ENCODE measurements at places on chromosomes 13 and 19.

- DNase-seq, result no peak
Measured at GRCh38 chr19:29428071-29428470, 97.7 kb upstream of the VSTM2B start.

GRCh38 chr19:45354241-45354842 is 13.8 kb downstream of the KLC3 start:
- DNase-seq, result no peak

DNA sequence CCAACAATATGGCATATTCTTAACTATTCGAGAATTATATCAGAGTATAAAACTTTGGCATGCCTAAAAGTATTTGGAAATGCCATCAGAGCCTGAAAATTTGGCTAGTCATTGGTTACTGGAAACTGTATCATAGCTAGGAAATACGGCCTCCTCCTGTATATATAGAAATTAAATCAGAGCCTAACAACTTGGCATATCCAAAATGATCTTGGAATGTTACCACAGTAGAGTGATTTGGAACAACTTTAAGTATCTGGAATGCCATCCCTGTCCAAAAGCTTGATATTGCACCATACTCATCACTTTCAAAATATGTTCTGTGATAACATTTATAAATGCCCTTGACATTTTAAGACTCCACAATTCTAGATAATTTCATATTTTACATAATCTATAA is 335.8 kb downstream of the SLITRK1 start:
- no peak for DNase-seq

GRCh38 chr13:97018029-97018819 is 23.9 kb upstream of the OXGR1 start:
- peak; percentile 17 for DNase-seq

DNA sequence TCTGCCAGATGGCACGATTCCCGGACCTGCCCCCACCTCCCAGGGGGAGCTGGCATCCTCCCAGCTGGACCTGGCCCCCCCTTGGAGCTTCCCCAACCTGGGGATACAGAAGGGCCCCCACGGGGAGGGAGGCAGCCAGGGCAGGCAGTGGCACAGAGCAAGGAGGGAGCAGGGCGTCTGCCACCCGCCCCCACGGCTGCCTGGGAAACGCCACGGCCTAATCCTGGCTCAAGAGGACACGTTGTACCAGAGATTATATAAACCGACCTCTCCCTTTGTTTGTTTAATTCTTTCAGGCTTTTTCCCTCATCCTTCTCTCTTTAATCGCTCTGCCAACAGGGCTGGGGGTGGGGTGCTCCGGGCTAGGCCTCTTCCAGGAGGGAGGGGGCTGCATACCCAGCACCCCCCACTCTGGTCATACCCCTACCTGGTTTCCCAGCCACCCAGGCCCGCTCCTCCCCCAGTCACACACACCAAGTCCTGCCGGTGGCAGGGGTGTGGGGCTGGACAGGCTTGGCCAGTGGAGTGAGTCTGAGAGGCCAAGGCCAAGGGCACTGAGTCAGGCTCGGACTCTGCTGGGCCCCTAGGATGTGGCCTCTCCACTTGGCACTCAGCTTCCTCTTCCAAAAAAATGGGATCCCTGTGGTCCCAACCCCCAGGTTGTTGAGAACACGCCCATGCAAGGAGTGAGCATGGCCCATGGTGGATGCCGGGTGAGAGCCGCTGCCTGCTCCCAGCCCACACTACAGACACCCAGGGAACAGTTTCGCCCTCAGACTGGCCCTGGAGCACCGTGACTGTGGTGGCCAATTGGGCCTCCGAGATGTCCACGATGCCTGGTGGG is 29.5 kb upstream of the NFIC start:
- no peak for DNase-seq

DNA sequence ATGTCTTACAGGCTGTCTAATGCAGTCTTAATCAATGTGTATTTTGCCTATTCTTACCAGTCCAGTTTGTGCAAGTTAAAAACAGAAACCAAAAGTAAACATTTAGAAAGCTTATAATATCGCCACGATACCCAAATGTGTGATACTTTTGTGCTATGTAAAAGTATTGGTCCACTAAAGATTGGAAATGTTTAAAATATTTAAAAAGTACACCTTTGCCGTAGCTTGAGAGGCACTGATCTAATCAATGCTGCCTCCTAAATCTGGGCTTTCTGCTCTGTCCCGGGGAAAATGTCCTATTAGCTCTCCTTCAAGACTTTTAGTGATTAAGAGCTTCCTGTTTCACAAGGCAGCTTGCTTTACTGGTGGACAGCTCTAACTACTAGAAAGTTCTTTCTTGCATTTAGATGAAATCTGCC is 64.7 kb downstream of the DNAJC15 start:
- DNase-seq, result no peak

DNA sequence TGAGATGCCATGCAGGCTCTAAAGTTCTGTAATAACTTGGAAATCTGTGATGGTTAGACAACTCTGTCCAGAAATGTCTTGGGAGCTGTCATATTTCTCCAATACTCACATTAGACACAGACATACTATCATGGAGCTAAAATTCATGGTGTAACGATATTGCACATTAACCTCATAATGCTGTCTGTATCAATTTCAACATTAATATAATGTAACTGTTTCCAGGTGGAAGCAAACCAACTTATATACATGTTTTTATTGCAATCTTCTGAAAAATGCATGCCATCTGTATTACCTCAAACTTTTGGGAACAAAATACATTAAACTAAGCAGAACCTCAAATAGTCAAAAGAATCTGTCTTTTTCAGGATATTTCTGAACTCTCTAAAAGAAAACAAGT is 14.7 kb upstream of the SPART start:
- no peak for DNase-seq

- DNase-seq, result no peak
Measured at GRCh38 chr13:110469597-110469996, 91.9 kb downstream of the RAB20 start.

DNA sequence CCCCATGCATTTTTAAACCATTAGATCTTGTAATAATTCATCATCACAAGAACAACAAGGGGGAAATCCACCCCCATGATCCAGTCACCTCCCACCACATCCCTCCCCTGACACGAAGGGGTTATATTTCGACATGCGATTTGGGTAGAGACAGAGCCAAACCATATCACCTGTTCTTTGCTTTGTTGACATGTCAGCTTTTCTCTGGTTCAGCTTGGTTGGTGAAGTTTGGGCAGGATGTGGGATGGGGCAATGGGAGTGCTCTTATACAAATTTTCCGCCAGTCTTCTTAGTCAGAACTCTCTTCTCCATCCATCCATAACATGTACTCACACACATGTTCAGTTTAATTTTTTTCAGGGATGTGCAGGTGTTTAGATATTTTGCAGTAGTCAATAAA is 12.9 kb downstream of the TPP2 start:
- DNase-seq, result no peak

- DNase-seq, result no peak
Measured at GRCh38 chr13:66365101-66365500, 865.0 kb downstream of the PCDH9 start.

DNA sequence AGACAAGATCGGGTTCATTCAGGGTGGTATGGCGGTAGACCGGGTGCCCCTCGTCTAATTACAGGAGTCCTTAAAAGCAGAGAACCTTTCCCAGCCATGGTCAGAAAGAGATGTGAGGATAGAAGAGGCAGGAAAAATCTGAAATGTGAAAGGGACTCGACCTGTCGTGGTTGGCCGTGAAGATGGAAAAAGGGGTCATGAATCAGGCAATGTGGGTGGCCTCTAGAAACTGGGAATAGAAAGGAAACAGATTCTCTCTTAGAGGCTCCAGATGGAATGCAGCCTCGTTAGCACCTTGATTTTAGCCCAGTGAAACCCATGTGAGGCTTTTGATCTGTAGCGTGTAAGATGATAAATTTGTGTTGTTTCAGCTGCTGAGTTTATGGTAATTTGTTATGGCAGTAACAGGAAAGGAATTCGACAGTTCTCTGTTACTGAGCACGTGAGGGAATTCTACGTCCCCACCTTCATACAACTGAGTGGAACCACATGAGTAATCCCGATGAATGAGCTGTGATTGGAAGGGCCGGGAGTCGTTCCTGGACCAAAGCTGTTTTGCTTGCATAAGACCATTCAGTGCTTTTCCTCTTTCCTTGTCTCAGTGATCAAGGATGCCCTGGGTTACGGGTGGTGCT is 11.0 kb upstream of the CA11 start:
- no peak for DNase-seq

- DNase-seq, result no peak
Measured at GRCh38 chr19:39160889-39161672, 35.5 kb downstream of the PAK4 start.

GRCh38 chr13:43545317-43545874 is 241.4 kb downstream of the ENOX1 start:
- no peak for DNase-seq

GRCh38 chr19:29623726-29624488 is 17.8 kb downstream of the POP4 start:
- DNase-seq, result peak; percentile 30

GRCh38 chr13:21613791-21614190 is 9.8 kb upstream of the MICU2 start:
- no peak for DNase-seq

DNA sequence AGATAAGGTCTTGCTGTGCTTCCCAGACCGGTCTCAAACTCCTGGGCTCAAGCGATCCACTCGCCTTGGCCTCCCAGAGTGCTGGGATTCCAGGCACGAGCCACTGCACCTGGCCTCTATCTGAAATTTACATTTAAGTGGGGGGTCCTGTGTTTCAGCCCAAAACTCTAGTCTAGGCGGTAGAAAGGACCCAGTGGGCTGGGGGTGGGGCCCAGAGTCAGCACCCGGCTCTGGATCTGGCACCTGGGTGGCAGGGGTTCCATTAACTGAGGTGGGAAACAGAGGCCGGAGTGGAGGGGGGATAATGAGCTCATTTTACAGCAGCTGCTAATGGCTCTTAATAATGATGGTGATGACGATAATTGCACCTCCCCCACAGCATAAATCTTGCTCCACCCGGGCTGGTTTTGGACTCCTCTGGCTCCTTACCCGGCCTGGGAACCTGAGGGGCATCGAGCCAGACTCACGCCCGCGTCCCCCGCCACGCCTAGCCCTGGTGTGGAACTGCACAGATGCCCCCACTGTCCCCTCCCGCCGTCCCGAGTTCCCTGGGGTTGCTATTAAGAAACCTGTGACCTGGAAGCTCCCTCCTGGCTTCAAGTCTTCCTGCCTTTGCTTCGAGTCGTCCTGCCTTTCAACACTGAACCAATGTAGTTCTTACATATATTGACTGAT is 17.8 kb upstream of the KLF2 start:
- DNase-seq, result no peak

All from central memory CD4-positive, alpha-beta T cell (primary cell).